ENCODE measurements at places on chromosomes 16 and 17.

GRCh38 chr17:17807440-17807839 lies 29.3 kb downstream of the SREBF1 start:
- no peak for DNase-seq

DNA sequence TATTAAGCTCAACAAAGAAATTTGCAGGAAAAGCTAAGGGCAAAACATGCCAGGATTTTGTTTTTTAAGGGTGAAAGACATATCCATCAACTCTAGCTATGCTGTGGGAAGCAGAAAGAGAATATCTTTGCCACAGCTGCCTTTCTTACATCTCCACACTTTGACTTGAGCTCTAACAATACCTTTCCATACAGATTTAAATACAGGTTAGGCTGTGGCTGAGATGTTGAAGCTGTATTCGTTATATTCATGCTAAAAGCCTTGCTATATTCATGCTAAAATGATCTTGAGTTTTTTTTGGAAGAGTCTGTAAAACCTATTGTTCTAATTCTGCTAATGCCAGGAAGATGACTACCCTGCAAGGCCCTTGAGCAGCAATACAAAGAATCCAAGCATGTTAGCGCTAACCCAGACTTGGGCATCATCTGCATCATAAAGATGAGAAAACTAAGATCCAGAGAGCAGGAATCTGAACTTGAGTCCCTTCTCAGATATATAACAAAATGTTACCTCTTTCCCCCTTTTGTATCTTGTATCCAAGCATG lies 204.8 kb upstream of the C17orf78 start:
- no peak for DNase-seq

DNA sequence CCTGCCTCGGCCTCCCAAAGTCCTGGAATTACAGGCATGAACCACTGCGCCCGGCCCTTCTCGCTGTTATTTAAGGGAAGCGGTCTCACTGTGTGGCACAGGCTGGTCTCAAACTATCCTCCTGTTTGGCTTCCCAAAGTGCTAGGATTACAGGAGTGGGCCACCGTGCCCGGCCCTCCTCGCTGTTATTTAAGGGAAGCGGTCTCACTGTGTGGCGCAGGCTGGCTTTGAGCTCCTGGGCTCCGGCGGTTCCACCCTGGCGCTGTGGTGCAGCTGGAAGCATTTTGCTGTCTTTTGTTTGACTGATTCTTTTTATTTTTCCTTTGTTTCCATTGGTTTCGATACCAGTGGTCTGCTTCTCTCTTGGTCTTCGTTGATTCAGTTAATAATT lies 40.7 kb downstream of the FOXK2 start:
- DNase-seq: no peak

GRCh38 chr16:31090540-31090939 lies 1.8 kb upstream of the PRSS53 start:
- DNase-seq: no peak

- peak; percentile 25 for DNase-seq
These were observed 3.0 kb downstream of the SSTR5 start for GRCh38 chr16:1075546-1075945.

DNA sequence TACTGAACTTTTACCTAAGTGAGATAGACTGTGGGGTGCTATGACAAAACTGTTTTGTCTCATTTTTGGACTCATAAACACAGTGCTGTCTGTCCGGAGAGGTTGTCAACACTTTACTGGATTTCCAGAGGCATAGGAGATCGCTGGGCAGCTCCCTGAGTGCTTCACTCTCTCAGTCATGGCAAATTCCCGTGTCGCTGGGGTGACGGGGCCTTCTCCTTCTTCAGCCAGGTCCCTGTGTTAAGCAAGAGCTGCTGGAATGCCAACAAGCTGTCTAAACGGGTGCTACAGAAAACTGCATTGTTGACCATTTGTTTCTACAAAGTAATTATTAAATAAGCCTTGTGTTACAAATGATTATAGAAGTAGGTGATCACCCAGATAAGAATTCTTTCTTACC lies 141.6 kb downstream of the DNAH9 start:
- no peak for DNase-seq

GRCh38 chr17:18855831-18856569 lies 1.9 kb upstream of the PRPSAP2 start:
- DNase-seq: peak; percentile 93
